ENCODE measurements at places on chromosomes 16 and 17.

GRCh38 chr17:54177606-54178308, 355.0 kb downstream of the KIF2B start:
- no peak for DNase-seq

GRCh38 chr17:63764716-63765115, 8.7 kb downstream of the CCDC47 start:
- no peak for DNase-seq

DNA sequence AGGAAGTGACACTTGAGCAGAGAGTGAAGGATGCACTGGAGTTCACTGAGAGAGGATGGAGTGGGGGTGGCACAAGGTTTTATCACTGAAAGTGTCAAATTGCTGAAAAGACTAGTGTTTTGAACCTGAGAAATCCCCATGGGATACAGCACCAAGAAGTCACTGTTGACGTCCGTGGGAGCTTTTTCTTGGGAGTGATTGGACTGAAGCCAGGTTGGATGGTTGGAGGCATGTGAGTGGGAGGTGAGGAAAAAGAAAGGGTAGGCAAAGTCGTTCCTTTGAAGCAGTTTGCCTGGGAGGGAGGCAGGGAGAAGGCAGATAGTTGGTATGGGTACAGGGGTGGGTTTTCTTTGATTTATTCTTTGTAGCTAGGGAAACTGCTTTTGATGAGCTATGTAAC, 39.9 kb upstream of the SDK2 start:
- no peak for DNase-seq

DNA sequence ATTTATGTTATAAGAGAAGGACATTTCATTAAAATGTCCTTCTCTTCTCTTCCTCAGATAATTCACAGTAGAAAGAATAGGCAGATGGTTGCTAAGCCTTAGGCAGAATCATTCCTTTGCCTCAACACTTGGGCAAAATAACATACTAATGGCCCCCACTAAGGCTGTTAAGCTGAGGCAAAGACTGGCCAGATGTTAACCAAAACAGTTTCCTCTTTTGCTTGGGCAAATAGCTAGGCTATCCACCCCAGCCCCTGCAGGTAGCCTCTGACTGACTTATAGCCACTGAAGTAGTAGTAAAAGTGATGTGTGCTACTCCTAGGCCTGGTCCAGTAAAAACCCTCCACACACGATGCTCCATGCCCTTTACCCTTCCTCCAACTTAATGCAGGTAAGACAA, 55.2 kb downstream of the SPAG9 start:
- no peak for DNase-seq

GRCh38 chr16:1915732-1916639, 2.2 kb downstream of the HS3ST6 start:
- DNase-seq, result no peak

GRCh38 chr17:57097832-57098421, 12.9 kb downstream of the AKAP1 start:
- peak; percentile 41 for DNase-seq

- no peak for DNase-seq
Measured at GRCh38 chr17:40516581-40517285, 15.3 kb upstream of the TNS4 start.

GRCh38 chr17:42017866-42018200, 594 bp upstream of the DNAJC7 start:
- no peak for DNase-seq

DNA sequence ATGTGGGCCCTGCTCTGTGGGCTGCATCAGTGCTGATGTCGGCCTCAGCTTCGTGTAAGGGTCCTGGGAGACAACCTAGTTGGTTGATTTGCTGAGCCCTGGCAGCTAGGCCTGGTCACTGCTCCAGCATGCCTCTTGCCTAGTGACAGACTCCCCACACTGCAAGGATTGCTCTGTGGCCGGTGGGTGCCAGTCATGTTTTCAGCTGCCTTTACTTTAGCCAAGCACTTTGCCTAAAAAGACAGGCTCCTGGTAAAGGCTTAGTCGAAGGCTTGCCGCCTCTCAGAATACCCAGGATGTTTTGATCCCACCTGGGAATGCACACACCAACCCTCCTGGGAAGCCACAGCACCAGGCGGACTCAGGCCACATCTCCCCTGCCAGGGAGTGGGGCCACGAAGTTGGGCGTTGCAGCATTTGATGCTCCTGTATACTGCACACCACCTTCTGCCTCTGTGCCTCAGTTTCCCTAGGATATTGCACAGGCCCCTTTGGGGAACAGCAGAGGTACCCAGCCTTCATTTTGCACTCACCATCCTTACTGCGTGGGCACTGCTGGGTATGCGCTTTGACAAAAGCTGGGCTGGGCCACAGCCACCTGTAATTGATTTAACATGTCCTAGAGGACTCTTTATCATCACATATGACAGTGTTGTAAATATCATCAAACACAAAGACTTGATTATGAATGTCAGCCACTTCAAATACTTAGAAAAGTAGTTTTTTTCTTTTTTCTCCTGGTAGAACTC, 19.9 kb downstream of the GINS2 start:
- no peak for DNase-seq

- no peak for DNase-seq
Measured at GRCh38 chr17:41539071-41539492, 11.0 kb upstream of the KRT19 start.

DNA sequence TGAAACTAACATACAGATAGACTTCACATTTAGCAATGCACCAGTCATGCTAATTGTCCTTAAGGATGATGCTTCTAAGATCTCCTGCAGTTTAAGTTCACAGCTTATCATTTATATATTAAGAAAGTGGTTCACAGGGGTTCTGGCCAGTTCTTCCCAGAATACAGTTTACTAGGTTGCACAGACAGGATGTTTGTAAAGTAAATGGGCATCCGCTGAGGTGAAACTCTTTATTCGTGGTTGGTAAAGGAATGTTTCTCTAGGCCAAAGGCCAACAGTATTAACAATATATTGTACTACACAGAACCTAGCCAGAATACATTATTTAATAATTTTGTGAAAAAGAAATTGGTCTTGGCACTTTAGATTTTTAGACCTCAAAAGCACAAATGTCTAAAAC, 1427.3 kb downstream of the CDH8 start:
- no peak for DNase-seq

DNA sequence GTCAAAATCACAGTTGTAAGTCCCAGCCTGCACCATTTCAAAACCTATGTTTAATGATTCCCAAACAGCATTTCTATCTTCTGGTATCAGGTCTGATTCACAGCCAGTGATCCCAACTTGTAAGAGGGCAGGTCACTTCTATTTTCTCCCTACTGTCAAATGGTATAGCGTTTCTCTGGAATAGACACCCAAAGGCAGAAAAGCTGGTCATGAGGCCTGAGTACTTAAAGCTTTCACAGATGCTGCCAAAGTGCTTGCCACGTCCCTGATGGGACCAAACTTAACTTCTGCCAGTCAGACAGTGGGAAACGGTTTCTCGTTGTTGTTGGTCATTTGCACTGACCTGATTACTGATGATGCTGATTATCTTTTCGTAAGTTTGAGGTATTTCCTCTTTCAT, 43.4 kb downstream of the CYTH1 start:
- no peak for DNase-seq

DNA sequence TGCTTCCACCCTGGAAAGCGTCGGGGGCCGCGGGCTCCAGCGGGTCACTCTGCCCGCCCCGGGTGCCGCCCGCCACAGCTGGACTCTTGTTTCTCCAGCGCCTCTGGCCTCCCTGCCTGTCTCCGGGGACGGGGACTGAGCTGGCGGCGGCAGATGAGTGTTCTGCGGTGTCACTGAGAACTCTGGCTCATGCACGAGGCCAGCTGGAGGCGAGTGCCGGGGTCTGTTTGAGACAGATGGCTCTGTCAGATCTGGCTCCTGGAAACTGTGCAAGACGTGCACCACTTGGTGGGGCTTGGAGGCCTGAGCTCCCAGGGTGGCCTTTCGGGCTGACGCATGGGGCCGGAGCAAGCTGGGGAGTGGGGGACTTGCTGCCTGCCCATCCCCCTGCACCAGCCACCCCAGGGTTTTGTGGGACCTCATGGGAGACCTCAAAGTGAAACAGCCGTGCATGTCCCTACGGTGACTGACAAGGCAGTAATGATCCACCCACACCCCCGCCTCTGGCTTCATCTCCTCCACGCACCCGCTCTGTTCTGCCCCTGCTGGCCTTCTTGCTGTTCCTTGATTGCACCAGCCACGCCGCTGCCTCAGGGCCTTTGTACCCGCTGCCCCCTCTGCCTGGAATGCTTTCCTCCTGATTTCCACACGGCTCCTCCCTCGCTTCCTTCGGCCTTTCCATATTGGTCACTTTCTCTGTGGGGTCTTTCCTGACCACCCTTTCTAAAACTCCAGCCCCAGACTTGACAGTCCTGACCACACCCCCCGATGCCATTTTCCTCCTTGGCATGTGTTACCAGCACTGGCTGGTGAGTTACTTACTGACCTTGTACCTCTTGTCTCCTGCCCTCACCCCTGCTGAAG, 174.9 kb upstream of the CIBAR2 start:
- DNase-seq, result no peak

DNA sequence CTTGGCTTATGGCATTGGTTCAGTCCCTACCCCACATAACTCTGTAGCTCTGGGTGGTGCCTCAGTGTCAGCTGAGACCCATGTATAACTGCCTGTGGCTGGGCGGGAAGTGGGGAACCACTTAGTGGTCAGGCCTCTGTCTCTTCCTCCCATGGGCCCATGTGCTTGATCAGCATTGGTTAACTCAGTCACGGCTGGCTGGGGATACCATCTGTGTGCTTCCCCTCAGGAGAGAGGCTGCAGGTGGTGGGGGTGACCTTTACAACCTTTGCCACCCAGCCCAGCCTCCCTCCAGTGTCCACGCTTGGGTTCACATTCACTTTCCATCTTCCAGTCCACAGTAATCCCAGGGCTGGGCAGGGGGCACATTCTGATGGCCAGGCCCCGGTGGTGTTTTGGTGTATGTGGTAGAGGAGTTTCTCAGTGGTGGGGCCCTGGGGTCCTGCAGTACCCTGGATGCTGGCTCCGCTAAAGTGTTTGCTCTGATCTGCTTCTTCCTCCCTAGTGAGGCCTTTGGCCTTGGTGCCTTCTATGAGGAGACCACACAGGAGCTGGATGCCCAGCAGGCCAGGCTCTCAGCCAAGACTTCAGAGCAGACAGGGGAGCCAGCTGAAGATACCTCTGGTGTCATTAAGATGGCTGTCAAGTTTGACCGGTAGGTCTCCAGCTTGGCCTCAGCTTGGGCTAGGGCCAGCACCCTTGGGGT, 10.2 kb upstream of the NFATC3 start:
- no peak for DNase-seq

GRCh38 chr17:80035937-80036714, at the start of gene CCDC40:
Gene CCDC40, plus strand, starts transcription at chr17:80036642. Its CDS starts 21 bp downstream, at chr17:80036663.
- no peak for DNase-seq

- no peak for DNase-seq
Measured at GRCh38 chr16:2779151-2779920, 2.3 kb upstream of the ELOB start.

Data from HFF-Myc (cell line).